Stimulated activated naive CD4-positive, alpha-beta T cell treated with Interleukin-2 at 50 U/mL for 16 hours (primary cell): ENCODE measurements at places on chromosomes 16 and 17.

DNA sequence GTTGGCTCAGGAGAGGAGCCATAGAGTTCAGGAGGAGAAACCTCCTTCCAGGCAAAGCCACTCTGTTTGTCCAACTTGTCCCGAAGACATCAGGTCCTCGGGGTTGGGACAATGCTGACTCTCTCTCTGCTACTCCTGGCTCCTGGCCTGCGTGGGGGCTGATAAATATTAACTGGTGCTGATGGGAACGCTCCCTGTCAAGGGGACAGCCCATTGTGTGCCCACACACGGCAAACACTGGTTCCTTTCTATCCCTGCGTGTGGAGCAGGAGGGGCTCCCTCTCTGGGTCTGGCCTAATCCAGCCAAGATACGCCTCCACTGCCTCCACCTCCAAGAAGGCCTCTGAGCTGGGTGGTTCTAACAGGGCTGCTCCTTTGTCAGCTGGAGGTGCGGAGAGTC, 4.4 kb downstream of the KIF19 start:
- DNase-seq, result no peak

DNA sequence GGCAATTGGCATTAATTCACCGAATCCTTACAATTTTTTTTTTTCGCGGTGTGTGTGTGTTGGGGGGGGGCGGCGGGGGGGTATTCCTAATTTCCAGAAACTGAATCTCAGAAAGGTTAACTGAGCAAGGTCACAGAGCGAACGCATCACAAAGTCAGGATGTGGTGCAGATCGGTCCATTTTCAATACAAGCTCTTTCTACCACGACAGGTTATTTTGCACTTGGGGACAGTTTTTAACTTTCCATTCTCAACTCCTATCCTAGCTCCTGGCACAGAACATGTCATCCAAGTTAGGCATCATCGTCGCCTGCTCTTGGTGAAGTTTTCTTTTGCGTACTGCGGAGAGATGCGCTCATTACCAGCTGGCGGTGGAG, 15.4 kb upstream of the ERN1 start:
- DNase-seq, result no peak

- DNase-seq, result no peak
Measured at GRCh38 chr16:5838725-5839124, 741.1 kb upstream of the EEF2KMT start.

DNA sequence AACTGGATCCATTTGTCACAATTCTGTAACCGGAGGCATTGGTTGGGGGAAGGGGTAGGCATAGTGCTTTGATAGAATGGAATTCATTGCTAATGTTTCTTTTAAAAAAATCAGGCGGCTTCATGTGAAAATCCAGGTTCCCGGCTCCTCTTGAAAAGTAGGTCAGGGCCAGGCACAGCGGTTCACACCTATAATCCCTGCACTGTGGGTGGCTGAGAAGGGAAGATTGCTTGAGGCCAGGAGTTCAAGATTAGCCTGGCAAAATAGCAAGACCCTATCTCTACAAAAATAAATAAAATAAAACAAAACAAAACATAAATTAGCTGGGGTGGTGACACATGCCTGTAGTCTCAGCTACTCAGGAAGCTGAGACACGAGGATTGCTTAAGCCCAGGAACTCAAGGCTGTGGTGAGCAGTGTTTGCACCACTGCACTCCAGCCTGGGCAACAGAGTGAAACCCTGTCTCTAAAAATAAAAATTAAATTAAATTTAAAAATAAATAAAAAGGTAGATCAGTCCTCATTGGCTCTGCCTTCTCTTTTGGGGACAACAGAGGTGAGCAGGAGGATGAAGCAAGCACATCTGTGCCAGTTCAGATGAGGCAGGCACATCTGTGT, 466.5 kb downstream of the HS3ST4 start:
- DNase-seq, result no peak

DNA sequence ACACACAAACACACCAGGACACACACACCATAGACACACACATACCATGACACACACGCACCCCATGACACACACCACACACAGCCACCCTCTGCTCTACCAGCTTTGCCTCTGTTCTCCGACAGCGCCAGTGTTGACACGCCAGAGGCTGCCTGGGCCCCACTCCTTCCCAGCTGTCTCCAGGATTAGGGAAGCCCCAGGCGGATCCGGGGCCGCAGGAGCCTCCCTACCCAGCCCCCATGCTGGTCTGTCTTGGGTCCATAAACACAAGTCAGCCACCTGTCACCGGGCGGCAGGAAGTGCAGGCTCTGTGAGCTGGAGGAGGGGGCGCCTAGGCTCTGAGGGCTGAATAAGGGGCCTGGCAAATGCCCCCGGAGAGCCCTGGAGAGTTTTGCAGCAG, 10.5 kb downstream of the TBC1D16 start:
- DNase-seq, result no peak

DNA sequence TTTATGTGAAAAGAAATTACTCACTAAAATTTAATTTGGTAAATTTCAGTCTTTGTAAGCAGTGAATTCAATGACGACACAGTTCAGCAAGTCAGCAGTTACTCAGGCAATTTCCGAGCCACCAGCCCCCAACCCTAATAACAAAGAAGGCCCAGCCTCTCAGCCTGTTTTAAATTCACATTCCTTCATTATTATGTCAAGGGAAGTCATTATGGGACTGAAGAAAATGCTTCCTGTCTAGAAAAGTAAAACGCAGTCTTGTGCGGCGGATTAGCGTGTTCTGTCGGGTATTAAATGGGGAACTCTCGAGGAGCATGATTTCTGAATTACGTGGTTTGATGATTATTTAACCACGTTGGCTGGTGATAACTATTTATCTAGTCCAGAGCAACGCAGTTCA, 177.6 kb downstream of the AIPL1 start:
- no peak for DNase-seq

DNA sequence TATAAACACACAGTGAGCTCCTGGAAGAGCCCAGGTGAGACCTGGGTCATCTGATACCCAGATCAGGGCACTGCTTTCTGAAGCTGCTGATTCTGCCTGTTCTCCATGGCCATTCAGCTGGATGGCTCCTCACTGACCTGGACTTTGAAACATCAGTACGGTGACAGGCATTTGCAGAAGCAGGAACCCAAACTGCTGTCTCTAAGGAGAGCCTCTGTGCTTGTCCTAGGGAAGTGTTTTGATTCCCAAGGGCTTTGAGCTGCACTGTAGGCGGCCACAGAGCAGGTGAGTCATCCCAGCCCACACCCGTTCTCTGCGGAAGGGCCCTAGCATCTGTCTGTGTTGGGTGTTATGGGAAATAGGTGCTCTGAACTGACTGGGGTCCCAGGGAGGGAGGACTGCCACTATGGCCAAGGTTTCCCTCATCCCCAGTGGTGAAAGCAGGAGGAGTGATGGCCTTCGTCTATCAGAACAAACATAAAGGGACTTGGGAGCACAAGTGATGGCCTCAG, 60.7 kb upstream of the ADCY9 start:
- no peak for DNase-seq

DNA sequence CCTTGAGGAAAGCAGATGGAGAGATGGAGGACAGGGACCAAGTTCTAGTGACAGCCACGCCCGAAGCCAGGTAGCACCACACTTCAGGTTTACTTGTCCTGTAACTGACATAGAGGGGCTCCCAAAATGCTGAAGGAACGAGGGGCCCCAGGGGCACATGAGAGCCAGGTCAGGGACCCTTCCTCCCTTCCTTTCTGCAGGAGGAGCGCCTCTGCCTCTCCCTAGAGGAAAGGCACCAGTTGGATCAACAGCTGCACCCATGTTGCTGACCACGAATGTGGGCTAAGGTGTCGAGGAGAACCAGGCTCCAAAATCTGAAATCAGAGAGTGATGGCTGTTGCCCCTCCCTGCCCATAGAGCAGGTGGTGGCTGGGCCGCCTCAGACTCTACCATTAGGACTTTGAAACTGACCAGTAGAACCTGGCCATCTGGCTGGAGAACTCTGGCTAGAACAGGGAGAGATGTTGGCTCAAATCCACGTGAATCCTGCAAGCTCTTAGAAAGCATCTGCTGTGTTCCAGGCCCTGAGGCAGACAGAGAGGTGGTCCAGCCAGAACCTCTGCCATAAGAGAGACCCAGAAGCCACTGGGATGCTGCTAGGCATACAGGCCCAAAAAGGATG, 218.8 kb downstream of the KATNIP start:
- no peak for DNase-seq
